ENCODE measurements at places on chromosomes 16 and 17. TPM values are rescaled to one million over a fixed set of nuclear protein-coding genes. Genes with fewer than 3 reads are reported as not detected.
A peak's percentile ranks its signal among the peaks of the same experiment; 100 is the strongest.

- DNase-seq: peak; percentile 6
Observed at GRCh38 chr16:886802-887731, 83.7 kb downstream of the LMF1 start.

DNA sequence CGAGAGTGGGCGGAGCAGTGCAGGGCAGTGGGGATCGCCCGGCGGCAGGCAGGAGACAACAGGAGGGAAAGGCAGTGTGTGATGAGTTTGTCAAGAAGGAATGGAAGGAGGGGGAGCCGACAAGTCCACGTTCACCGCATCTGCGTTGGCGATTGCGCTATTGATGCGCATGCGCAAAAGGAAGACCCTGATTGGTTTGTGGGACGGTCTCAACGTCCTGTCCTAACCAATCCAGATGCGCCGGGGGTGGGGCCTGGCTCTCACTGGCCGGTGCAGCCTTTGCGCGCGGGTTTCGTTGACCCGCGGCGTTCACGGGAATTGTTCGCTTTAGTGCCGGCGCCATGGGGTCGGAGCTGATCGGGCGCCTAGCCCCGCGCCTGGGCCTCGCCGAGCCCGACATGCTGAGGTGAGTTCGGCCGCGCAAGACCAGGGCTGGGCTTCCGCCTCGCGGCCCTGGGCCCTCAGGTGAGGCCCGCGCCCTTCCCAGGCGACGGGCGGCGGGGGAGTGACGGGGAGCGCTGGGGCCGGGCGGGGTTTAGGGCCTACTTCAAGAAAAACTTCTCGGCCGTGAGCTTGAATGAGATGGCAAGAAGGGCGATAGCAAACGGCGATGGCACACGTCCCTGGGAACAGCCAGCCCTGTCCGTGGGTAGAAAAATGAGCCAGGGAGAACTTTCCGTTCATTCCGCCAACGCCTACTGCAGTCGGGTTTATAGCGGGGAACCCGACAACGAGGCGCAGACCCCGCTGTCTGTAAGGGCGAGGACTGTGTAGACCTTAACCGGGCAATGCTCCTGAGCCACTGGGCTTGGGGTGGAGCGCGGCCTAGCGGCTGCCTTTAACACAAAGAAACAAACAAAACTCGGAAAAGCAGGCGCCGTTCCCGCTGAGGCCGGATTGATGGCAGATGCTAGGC lies at the start of gene ORC6:
TSS of gene ORC6 (plus strand) at position 295 of the 916 bp plus-strand sequence. CDS start at position 342, 47 bp downstream.
- peak; percentile 93 for DNase-seq

GRCh38 chr17:78665952-78666920 lies 89.0 kb upstream of the DNAH17 start:
- DNase-seq: peak; percentile 49

GRCh38 chr16:54968011-54968410 lies 37.3 kb downstream of the IRX5 start:
- no peak for DNase-seq

- DNase-seq: no peak
Observed at GRCh38 chr16:53258809-53259208, 175.5 kb upstream of the RBL2 start.

- no peak for DNase-seq
Observed at GRCh38 chr16:71501547-71501946, 12.4 kb upstream of the ZNF19 start.

- peak; percentile 37 for DNase-seq
Observed at GRCh38 chr17:16415031-16415924, at the start of gene TRPV2. TRPV2 (plus strand) TSS chr17:16415571; CDS start chr17:16417669, 2,098 bp downstream.

DNA sequence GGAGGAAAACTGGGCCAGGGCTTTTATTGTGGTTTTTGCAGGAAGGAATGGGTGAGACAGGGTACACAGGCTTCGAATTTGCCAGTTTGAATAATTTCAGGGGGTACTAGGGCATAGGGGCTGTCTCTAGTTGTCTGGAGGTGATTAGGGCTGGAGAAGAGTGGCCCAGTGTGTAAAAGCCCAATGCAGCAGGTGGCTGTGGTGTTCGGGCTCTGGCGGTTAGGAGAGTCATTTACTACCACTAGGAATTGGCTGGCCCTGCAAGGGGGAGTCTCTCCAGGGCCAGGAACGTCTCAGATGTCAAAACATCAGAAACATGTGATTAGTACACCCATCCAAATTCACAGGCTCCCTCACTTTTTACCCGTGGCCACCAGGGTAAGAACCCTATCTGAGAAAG lies 50.3 kb downstream of the GINS3 start:
- DNase-seq: no peak

- DNase-seq: no peak
Observed at GRCh38 chr16:25108054-25108453, 3.5 kb upstream of the LCMT1 start.

- no peak for DNase-seq
Observed at GRCh38 chr17:1237471-1237870, 32.8 kb upstream of the BHLHA9 start.

DNA sequence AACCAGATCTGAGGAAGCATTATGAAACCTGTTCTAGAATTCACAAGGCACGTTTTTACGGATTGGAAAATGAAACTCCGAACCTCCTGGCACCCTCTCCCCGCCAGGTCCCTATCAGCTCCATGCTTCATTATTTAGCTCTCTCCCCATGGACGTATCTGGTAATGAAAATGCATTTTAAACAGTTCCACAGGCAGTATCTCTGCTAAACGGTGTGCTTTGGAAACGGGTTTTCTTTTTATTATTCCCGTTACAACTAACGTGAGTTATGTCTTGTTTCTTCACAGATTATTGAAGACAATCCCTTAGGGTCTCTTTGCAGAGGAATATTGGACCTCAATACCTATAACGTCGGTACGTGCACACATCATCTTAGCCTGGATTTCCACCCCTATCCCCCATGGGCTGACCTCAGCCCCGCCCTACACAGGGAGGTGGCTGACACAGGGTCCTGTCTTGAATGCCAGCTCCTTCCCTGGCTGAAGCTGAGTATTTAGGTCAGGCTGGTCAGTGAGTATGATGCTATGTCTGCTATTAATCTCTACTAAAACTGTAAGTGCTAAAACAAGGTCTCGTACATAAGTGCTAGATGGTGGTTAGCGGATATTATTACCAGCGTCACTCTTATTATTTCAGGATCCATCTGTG lies 82.9 kb downstream of the SDR42E1 start:
- no peak for DNase-seq

- DNase-seq: no peak
Observed at GRCh38 chr16:7744546-7745264, 412.1 kb downstream of the RBFOX1 start.

DNA sequence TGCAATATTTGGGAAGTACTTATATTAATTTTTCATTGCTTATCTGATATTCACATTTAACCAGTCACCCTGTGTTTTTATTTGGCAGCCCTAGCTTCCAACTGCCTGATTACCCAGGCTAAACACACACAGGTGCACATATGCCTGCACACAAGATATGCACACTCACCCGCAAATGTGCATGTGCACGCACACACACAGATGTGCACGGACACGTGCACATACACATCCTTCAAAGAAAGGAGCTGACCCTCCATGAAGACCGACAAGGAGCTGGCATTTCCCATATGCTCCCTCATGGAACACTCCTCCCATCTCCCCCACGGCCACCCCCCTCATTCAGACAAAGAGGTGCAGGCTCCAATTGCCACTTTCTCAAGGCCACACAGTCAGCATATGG lies 242.2 kb downstream of the ENGASE start:
- no peak for DNase-seq

DNA sequence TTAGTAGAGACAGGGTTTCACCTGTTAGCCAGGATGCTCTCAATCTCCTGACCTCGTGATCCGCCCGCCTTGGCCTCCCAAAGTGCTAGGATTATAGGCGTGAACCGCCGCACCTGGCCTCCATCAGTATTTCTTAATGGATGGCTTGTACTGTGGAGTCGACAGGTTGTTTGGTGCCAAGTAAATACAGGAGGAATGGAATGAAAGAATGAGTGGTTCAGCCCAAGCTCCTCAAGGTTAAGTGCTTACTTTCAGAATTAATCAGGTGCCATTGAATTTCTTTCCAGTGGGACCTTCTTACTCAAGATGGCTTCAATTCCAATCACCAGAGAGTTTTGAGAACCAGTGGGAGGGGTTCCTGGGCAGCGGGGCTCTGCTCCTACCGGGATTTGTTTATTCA lies 25.0 kb downstream of the ALOX15 start:
- no peak for DNase-seq

DNA sequence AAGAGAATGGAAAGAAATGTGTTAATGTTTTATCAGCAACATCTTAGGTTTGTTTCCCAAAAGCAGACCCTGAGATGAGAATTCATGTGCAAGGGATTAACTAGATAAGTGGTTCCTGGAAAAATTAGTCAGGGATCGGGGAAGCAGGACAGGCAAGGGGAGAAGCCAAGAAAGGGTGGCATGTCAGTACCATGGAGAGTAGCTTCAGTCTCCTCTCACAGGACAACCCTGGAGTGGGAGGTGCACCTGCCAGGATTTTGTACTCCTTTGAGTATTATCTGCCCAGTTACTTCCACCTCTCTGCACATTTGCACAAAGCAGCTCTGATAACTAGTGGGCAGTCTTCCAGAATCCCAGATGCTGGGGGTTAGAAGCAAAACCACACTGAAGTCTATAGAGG lies 117.0 kb downstream of the RGS9 start:
- DNase-seq: no peak

- no peak for DNase-seq
Observed at GRCh38 chr17:9002606-9003354, 18.5 kb upstream of the NTN1 start.

DNA sequence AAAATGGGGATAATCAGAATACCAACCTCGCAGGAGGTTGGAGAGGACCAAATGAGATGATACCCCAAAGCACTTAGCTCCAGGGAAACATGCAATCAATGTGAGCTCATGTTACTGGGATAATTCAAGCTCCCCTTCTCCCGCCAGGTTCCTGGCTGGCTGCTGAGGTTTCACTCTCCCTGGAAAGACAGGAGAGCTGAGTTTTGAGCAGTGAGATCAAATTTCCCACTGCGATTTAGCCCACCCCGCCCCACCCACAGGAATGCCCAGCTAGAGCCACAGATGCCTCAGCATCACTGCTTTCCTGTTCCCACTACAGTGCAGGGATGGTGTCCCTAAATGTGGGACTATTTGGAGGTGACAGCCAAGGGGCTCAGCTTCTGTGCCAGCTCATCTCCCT lies 56.7 kb downstream of the ZNF423 start:
- no peak for DNase-seq

GRCh38 chr17:48162946-48163506 lies 55.5 kb downstream of the SNX11 start:
- DNase-seq: no peak

DNA sequence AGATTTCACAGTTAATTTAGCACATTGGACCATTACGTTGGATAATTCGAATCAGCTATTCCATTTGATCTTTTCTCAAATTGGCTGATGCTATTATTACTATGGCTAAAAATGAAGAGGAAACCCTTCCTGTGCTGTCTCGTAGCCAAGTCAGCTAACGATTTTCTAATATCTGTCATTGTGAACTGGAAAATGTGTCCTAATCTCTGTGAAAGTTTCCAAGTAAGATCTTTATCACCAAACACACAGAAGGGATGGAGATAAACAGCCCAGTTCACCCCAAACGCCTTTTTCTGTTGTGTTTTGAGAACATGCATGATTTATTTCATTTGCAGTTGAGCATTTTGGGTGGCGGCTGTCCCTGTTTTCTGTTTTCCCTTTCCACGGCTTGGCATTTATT lies 312.8 kb downstream of the FOXL1 start:
- DNase-seq: no peak

- DNase-seq: no peak
Observed at GRCh38 chr16:12516621-12517309, 286.9 kb downstream of the CPPED1 start.

- DNase-seq: no peak
Observed at GRCh38 chr17:70327723-70328122, 158.4 kb downstream of the KCNJ2 start.

DNA sequence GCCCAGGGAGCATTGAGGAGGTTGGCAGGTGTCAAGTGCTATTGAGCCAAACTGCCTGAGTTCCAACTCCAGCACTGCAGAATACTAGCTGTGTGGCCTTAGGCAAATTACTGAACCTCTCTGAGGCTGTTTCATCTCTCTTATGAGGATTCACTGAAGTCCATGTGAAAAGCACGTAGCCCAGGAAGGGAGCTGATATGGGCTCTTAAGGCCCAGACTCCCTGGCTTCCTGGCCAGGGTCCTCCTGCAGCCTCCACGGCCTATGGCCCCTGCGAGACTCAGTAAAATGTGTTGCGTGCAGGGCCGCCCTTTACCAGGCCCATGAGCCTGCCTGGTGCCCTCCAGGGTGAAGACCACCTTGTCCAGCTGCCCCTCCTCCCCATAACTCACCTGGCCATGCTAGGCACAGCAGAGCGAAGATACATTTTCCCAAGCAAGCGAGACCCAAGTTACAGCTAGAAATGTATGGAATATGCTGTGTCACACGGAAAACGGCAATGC lies 133.7 kb upstream of the TNRC6C start:
- no peak for DNase-seq

DNA sequence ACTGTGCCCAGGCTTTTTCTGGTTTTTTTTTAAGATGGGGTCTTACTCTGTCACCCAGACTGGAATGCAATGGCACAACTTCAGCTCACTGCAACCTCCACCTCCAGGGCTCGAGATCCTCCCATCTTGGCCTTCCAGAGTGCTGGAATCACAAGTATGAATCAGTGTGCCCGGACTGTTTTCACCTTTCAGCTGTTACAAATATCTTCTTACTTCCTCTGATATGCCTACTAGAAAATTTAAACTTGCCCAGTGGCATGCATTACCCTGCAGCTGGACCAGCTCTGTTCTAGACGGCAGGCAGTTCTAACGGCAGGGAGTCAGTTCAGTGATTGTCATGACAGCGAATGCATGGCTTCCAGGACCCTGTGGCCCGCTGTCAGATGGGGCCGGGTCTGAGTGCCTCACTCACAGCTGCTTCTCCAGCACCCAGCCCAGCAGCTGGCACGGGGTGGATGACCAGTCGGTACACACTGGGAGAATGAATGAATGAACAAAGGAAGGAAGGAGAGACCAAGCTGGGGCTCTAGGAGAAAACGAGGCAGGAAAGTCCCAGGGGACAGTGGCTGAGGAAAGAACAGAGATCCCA lies 28.0 kb upstream of the LITAF start:
- no peak for DNase-seq

DNA sequence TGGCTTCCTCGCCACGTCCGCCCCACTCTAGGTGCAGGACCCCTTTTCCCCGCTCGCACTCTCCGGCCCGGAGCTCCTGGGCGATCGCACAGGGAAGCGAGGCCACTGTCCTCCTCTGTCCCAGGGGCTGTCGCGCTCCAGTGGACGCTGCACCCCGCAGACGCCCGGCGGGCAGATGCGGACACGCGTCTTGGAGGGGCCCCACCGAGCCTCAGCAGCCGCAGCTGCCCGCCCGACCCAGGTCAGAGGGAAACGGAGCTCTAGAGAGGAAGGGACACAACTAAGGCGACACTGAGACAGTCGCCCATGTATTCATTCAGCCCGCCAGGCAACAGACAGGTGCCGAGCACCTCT lies 726 bp upstream of the SLC13A5 start:
- no peak for DNase-seq

SLC13A2 gene
- not detected for total RNA-seq

NETO2 gene
- total RNA-seq: 5.8 TPM

SMTNL2 gene
- not detected for total RNA-seq

FSCN2 gene
- 0.72 TPM for total RNA-seq

ERBB2 gene
- total RNA-seq: 3.5 TPM

SLC5A10 gene
- total RNA-seq: not detected

NRN1L gene
- total RNA-seq: 2.6 TPM

DVL2 gene
- 46.9 TPM for total RNA-seq

PRR29 gene
- 1.7 TPM for total RNA-seq

TVP23A gene
- not detected for total RNA-seq

VMO1 gene
- total RNA-seq: not detected

KDM8 gene
- 11.6 TPM for total RNA-seq

SCARF1 gene
- total RNA-seq: 2.3 TPM

All from T-helper 17 cell (primary cell).